Suppressor macrophage treated with lipopolysaccharide for 1 hour (primary cell): ENCODE measurements at places on chromosomes 7 and 10.

- no peak for DNase-seq
Observed at GRCh38 chr7:149780636-149781419, 7.4 kb upstream of the ZNF467 start.

- DNase-seq: no peak
Observed at GRCh38 chr7:16399916-16400892, 21.1 kb downstream of the CRPPA start.

- DNase-seq: peak; percentile 89
Observed at GRCh38 chr7:47497367-47498096, 84.4 kb downstream of the TNS3 start.

- DNase-seq: peak; percentile 79
Observed at GRCh38 chr7:129615018-129615417, 3.5 kb downstream of the NRF1 start.

GRCh38 chr7:43199371-43200160 lies 87.1 kb downstream of the HECW1 start:
- DNase-seq: no peak

GRCh38 chr7:26440233-26441001 lies 148.8 kb downstream of the SNX10 start:
- no peak for DNase-seq

DNA sequence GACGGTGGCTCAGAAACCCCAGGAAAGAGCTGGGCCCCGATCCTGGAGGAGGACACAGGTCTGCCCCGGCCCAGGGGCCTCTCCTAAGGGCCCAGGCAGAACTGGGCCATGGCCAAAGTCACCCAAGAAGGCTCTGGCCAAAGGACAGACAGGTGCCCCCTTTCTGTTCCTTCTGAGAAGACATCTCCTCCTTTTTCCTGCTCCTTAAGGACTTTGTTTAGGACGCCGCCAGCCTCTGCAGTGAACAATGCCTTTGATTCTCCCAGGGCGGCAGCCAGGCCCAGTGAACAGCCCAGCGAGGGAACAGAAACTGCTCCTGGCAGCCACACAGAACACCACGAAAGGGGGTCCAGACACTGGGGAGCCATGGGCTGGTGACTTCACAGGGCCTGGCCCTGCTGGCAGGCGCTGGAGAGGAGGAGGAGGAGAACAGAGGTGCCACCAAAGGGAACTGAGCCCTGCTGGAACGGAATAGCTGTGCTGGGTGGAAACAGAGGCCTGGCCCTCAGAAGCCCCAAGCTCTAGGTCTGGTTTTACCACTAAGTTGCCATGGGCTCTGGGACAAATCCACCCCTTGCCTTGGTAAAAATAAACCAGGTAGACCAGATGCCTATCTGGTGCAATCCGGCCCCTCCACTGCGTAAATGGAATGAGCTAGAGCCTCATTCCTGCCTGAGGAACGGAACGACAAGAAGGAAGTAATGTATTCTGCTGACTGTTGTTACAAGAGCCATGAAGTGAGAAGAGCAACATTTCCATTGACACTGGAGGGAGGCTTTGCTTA lies 163.3 kb upstream of the RHEB start:
- no peak for DNase-seq

GRCh38 chr10:127405221-127405620 lies 143.9 kb upstream of the NPS start:
- DNase-seq: no peak

DNA sequence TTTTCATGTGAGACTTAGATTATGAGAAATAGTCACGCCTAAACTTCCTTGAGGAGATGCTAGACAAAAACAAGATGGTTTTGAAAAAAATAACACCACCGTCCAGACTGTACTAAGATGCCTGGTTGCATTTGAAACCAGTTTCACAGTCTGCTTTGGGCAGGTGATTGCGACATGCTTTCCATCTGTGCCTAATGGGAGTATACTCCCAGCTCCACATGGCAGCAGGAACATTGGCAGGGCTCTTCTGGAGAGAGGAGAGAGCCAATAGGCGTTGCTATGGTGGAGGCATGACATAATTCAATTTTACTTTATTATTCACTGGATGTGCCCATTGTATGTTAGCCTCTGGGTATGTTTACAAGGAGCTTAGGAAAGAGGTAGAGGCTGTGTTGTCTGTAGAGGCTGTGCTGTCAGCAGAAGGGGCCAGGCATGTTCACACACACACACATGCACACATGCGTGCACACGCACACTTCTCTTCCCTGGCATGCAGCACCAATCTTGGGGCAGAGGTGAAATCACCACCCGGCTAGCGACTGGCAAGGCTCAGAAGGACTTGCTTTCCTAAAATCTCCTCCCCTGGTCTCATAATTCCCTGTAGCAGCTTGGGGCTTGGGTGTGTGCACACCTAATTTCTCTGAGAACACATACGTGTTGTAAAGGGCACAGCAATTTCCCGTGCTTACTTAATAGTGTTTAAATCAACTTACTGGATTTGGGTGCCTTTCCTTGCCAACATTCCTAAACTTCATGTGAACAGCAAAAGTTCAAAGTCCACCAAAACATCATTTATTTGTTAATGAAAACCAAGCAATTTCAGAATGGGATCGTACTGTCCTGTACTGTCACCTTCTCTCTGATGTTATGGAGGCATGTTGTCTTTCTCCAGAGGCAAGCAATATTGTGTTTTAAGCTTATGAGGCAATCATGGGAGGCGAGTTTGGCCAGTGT lies 162.1 kb downstream of the TCF7L2 start:
- DNase-seq: no peak

DNA sequence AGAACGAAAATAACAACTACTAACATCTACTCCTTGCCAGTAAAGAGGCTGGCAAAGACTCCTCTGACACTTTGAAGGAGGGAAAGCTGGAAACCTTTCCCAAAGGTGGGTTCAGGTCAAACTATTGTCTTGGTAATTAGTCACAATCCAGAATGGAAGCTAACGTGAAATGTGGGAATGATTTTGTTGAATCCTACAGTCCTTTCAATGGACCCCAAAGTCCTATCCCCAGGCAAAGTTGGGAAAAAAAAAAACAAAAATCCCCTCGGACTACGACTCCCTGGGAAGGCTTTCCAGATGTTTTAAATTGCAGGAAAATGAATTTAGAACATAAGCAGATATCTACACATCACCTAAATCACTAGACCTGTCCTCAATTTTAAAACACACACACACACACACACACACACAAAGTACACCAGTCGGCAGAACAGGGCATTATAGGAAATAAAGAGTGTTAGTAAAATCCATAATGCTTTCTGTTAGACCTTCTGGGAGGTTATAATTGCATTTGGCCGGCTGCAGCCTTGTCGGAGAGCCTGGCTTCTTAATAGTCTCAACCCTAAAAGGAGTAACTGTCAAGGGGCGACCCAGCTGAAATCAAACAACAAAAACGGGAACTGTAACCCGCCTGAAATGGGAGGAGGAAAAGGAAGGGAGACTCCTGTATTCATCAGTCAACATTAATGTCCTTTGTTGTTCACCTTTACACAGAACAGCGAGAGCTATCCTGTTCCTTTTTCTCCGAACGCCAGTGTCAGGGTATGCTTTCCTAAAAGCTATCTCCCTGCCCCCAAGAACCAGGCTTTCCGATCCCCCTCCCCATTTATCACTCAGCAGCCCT lies 1.5 kb downstream of the DOCK4 start:
- DNase-seq: peak; percentile 71

GRCh38 chr7:327233-327931 lies 37.4 kb downstream of the FOXL3 start:
- no peak for DNase-seq

DNA sequence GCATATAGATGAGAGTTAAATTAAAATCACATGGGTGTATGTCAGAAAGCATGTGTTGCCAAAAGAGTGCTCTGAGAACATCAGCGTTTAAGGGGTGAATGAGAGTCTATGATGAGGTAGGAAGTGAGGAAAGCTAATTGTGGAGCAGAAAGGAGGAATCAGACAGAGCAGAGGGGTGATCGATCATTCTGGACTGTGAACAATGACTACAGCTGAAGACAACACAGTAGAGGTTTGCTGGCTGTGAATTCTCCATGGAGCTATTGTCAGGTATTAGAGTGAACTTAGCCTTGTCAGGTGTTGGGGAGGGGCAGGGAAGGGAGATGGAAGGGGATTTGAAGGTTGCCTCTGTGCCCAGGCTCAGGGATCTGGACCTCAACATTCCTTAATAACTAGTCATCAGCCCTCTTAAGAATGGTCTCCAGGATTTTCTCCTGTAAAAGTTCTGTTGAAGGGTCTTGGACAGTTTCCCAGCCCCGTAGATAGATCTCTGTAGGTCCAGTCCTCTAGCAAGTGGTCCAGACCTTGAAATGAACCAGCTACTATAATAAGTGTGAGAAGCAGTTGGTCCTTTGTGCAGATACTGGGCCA lies 57.1 kb downstream of the KIF5B start:
- DNase-seq: no peak

DNA sequence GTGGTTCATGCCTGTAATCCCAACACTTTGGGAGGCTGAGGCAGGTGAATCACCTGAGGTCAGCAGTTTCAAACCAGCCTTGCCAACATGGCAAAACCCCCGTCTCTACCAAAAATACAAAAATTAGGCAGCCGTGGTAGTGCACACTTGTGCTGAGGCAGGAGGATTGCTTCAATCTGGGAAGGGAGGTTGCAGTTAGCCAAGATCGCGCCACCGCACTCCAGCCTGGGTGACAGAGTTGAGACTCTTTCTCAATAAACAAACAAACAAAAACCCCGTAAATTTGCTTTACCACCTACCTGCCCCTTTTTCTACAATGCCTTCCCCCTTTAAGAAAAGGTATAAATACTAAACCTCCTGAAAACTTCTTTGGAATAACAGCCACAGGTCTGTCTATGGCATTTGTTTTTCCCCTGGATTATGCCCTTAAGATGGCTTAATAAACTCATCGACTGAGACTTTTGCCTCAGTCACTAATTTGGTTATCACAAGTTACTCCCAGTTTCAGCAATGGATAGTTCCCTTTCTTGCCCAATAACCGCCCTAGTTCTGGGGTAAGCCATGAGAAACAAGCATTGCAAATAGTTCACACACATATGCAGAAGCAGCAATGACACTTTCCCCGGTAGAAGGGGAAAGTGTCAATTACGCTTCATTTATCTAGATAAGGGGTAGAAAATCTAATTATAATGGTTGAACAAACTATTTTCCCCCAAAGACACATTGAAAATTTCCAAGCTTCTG lies 52.8 kb upstream of the SVIL start:
- peak; percentile 80 for DNase-seq

- DNase-seq: no peak
Observed at GRCh38 chr7:36153571-36154097, 580 bp downstream of the EEPD1 start.

GRCh38 chr7:70758646-70759045 lies 373.3 kb upstream of the GALNT17 start:
- no peak for DNase-seq
